ENCODE measurements at places on chromosomes 11 and 22. TPM values are rescaled to one million over a fixed set of nuclear protein-coding genes. Genes with fewer than 3 reads are reported as not detected.

KRTAP5-8 gene
- total RNA-seq: not detected

- H3K4me1 ChIP-seq: peaks cover 4% of the 10 kb centered on the region
- H3K4me3 ChIP-seq: no peak overlapping the region
- H3K36me3 ChIP-seq: no peaks in the 10 kb centered on the region
- peaks cover 10% of the 10 kb centered on the region for H3K27me3 ChIP-seq
Measured at GRCh38 chr11:36605221-36606216, 7.5 kb upstream of the RAG2 start.

DNA sequence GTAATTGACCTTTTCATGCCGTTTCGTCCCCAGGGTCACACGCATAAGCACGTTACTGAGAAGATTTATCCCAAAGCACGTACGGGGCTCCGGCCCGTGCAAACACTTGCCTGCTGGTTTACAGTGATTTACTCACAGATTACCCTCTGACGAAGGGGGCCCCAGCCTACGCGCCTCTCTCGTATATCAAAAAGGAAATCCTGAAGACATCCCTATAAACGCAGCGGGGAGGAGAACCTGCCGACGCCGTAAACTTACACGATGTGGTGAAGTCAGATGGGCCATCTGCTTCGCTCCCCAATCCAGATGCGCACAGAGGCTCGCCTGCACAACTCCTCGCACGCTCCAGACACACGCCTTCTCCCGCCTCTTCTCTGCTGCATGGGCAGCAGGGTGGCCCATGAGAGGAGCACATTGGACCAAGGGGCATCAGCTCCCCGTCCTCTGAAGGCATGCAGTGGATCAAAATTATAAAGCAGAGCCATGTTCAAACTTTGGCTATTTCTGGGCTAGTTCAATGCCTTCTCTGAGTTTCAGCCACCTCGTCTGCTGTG lies 123.6 kb downstream of the MN1 start:
- no peak overlapping the region for H3K27ac ChIP-seq
- H3K27me3 ChIP-seq: peaks cover 2% of the 10 kb centered on the region
- no peaks in the 10 kb centered on the region for H3K36me3 ChIP-seq
- H3K4me1 ChIP-seq: no peaks in the 10 kb centered on the region

DNA sequence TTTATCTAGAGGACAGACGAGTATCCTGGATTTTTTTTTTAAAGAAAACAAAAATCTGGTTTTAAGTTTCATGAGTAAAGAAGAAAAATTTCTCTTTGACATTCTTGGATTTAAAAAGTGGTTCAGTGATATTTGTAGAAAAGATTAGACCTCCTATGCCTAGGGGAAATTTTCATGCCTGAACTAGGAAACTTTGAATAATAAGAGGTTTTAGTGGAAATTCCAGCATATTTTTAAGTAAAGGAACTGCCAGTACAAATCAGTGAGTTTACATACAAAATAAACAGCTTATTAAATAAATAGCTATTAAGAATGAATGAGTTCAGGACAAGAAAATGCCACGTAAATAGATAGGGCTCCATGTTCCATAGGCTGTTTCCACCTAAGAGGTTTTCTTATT lies 17.5 kb downstream of the JAM3 start:
- no peaks in the 10 kb centered on the region for H3K4me1 ChIP-seq
- DNase-seq: no peak
- peaks cover 6% of the 10 kb centered on the region for H3K36me3 ChIP-seq
- no peak overlapping the region for H3K27ac ChIP-seq
- no peak overlapping the region for H3K4me3 ChIP-seq

IL17RA gene
- 13.3 TPM for total RNA-seq

MSANTD2 gene
- total RNA-seq: 8.6 TPM

GRCh38 chr22:37100589-37101127 lies 8.9 kb downstream of the TMPRSS6 start:
- no peak for DNase-seq
- peaks cover 11% of the 10 kb centered on the region for H3K27me3 ChIP-seq
- H3K27ac ChIP-seq: no peak overlapping the region
- peaks cover 24% of the 10 kb centered on the region for H3K4me1 ChIP-seq
- peaks cover 1% of the 10 kb centered on the region for H3K36me3 ChIP-seq
- no peak overlapping the region for H3K4me3 ChIP-seq

SAA4 gene
- total RNA-seq: not detected
